ENCODE measurements at places on chromosomes 11 and 22.

GRCh38 chr11:105524286-105524685, 85.6 kb upstream of the GRIA4 start:
- no peak for DNase-seq

GRCh38 chr11:35403765-35404387, 15.5 kb downstream of the SLC1A2 start:
- no peak for DNase-seq

GRCh38 chr22:46738647-46739093, 618 bp upstream of the CERK start:
- DNase-seq, result no peak

- no peak for DNase-seq
Observed at GRCh38 chr11:121451178-121451985, 732 bp upstream of the SORL1 start.

DNA sequence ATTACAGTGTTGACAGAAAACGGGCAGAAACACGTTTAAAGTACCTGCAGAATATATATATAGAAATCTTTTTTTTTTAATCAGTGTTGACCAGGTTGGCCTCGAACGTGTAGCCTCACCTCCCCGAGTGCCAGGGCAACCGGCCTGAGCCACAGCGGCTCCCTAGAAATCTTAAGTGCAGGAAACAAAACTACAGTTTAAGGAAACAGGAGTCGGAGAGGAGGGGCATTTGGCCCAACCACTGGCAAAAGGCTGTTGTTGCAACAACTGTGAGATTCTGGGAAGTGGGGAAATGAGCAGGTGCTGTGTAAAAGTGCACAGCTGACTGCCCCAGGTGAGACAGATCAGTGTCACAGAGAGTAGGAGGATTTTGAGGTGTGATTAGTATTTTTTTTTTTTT, 3.7 kb downstream of the YWHAH start:
- no peak for DNase-seq

DNA sequence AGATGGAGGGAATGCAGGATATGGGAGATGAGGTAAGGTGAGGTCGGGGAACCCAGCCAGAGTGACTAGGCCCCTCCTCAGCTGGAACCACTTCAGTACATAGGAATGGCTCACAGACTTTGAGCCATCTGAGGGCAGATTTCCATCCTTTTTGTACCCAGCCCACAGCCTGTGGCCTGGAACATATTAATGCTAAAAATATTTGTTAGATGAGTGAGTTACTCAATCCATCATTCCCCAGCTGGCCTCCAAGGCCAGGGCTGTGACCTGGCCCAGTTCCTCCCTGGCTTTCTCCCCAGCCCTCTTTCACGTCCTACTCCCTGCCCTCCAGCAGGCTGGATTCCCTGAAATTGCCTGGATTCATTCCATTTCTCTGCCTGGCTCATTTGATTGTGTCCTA, 57.2 kb upstream of the PRDM11 start:
- peak; percentile 62 for DNase-seq

GRCh38 chr11:65580031-65580692, 4.3 kb downstream of the EHBP1L1 start:
- no peak for DNase-seq

All from upper lobe of left lung (tissue), 6 donors.